Left lung (tissue), 14 donors: ENCODE measurements at places on chromosomes 1 and 21. TPM values are rescaled to one million over a fixed set of nuclear protein-coding genes. Genes with fewer than 3 reads are reported as not detected.
A peak's percentile ranks its signal among the peaks of the same experiment; 100 is the strongest.

The PIK3CD gene
- 5.9 TPM for polyA plus RNA-seq

GRCh38 chr1:82321794-82322193 lies 521.1 kb downstream of the ADGRL2 start:
- H3K4me3 ChIP-seq, result no peak overlapping the region
- no peak overlapping the region for H3K27ac ChIP-seq
- H3K27me3 ChIP-seq, result no peaks in the 10 kb centered on the region
- no peak for DNase-seq
- no peaks in the 10 kb centered on the region for H3K36me3 ChIP-seq
- no peaks in the 10 kb centered on the region for H3K4me1 ChIP-seq

The SPRR2F gene
- not detected for polyA plus RNA-seq

DNA sequence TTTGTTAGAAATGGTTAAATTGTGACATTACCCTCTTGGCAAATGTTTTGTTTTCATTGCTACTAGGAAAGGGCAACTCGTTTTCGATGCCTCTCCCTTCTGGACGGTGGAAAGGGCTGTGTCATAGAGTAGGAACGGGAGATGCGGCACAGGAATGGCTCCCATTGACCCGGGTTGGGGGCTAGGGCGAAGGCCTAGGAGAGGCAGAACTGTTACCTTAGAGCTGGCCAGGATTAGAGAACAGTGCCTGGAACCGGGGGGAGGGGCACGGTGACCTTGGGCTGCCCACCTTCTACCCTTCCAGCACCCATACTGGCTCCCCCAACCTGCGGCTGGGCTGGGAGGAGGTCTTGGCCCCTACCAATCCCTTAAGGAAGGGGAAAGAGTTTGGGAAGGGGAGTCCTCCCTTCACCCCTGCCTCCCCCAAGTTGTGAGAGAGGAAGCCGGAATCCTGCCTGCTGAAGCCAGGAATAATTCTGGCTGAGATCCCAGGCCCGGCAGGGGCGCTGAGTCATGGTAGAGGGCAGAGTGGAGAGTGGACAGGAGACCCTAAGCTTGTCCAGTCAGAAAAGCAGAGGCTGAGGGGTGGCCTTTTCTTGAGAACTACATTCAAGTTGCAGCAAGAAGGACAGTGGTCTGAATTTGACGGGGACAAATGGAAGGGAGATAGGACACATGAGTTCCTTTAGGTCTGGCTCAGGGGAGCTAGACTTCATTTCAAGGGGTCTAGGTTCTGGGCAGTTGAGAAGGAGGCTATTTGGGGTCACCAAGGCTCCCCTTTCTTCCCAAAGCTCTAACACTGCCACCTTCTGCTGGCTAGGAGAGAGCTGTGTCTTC lies 8.2 kb downstream of the LMNA start:
- H3K4me1 ChIP-seq, result peaks cover 100% of the 10 kb centered on the region
- no peaks in the 10 kb centered on the region for H3K27me3 ChIP-seq
- DNase-seq, result peak; percentile 85
- H3K27ac ChIP-seq, result peak overlapping the region; percentile 93
- peak overlapping the region; percentile 5 for H3K4me3 ChIP-seq

DNA sequence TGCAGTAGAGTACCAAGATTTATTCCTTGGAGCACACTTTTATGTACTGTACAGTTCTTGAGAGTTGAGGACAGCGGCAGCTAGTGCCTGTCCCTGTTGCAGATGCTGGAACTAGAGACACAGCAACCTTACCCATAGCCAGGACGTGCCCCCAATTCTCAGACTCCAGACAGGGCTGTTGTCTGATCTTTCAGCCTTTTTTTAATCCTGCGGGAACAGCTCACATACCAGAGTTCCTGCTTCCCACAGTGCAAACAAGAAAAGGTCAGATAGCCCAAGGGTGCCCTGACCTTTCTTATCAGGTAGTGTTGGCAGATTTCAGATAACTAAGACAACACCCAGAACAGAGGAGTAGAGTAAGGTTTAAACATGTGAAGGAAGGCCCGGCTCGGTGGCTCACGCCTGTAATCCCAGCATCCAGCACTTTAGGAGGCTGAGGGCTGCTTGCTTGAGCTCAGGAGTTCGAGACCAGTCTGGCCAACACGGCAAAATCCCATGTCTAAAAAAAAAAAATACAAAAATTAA lies 78.5 kb downstream of the DOP1B start:
- H3K36me3 ChIP-seq, result peaks cover 74% of the 10 kb centered on the region
- no peak overlapping the region for H3K4me3 ChIP-seq
- no peak for DNase-seq
- peaks cover 6% of the 10 kb centered on the region for H3K4me1 ChIP-seq

GRCh38 chr1:9009438-9010370 lies 16.5 kb downstream of the SLC2A7 start:
- DNase-seq, result no peak
- H3K36me3 ChIP-seq, result no peaks in the 10 kb centered on the region
- H3K27me3 ChIP-seq, result no peaks in the 10 kb centered on the region
- H3K27ac ChIP-seq, result no peak overlapping the region
- no peak overlapping the region for H3K4me3 ChIP-seq

DNA sequence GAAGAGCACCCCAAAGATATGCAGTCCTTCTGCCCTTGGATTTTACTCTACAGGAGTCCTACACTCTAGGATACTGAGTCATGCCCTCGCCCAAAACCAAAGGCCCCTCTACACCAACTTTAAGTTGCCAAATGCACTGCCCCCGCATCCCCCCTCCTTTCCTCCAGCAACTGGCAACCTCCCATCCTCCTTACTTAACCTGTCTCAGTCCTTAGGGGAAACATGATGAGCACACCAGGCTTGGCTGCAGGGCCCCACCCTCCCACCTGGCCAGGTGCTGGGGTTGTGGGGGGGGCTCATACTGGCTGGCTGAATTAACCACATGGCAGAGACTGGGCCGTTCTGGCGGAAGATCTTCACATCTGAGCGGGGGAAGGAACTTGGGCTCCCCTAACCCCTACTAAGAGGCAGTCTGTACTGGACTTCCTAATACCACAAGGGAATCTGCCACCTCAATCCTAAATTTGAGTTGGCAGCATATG lies 1.2 kb downstream of the HDGF start:
- H3K36me3 ChIP-seq, result no peaks in the 10 kb centered on the region
- H3K4me1 ChIP-seq, result peaks cover 44% of the 10 kb centered on the region
- no peak for DNase-seq
- peak overlapping the region; percentile 98 for H3K27ac ChIP-seq
- H3K4me3 ChIP-seq, result peak overlapping the region; percentile 63
- no peaks in the 10 kb centered on the region for H3K27me3 ChIP-seq

The CD244 gene
- polyA plus RNA-seq, result 0.68 TPM

GRCh38 chr1:215566556-215567490 lies at the start of gene KCTD3:
KCTD3 (plus strand) TSS chr1:215567304; CDS start chr1:215567686, 382 bp downstream.
- H3K4me1 ChIP-seq, result peaks cover 38% of the 10 kb centered on the region
- H3K36me3 ChIP-seq, result no peaks in the 10 kb centered on the region
- peak; percentile 77 for DNase-seq
- peak within 1 kb of the TSS; percentile 70 for H3K4me3 ChIP-seq
- H3K27me3 ChIP-seq, result peaks cover under 1% of the 10 kb centered on the region
- H3K27ac ChIP-seq, result peak within 1 kb of the TSS; percentile 84

GRCh38 chr1:201982082-201982622 lies 296 bp upstream of the RNPEP start:
- peaks cover 2% of the 10 kb centered on the region for H3K36me3 ChIP-seq
- H3K4me1 ChIP-seq, result no peaks in the 10 kb centered on the region
- peak overlapping the region; percentile 97 for H3K27ac ChIP-seq

The LPAR3 gene
- polyA plus RNA-seq, result 3.7 TPM

DNA sequence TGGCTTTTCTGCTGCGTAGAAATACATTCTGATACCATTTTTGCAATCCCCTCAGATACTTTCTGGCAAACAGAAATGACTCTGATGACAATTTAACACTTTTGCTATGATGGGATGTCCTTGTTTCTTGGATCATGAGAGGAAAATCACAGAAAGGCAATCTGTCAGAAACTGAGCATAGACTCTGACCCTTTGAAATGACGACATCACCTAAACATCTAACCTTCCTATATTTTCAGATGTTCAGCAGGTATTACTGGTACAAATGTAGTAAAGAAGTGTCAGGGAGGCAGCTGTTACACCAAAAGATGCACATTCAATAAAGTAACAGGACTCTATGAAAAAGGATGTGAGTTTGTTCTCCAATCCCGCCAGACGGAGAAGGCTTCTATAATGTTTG lies 13.2 kb downstream of the CLCA1 start:
- no peak overlapping the region for H3K4me3 ChIP-seq
- no peaks in the 10 kb centered on the region for H3K36me3 ChIP-seq
- H3K27me3 ChIP-seq, result no peaks in the 10 kb centered on the region

GRCh38 chr1:196344453-196344852 lies 263.8 kb downstream of the KCNT2 start:
- no peak for DNase-seq
- H3K27me3 ChIP-seq, result no peaks in the 10 kb centered on the region
- H3K4me3 ChIP-seq, result no peak overlapping the region
- no peaks in the 10 kb centered on the region for H3K36me3 ChIP-seq

DNA sequence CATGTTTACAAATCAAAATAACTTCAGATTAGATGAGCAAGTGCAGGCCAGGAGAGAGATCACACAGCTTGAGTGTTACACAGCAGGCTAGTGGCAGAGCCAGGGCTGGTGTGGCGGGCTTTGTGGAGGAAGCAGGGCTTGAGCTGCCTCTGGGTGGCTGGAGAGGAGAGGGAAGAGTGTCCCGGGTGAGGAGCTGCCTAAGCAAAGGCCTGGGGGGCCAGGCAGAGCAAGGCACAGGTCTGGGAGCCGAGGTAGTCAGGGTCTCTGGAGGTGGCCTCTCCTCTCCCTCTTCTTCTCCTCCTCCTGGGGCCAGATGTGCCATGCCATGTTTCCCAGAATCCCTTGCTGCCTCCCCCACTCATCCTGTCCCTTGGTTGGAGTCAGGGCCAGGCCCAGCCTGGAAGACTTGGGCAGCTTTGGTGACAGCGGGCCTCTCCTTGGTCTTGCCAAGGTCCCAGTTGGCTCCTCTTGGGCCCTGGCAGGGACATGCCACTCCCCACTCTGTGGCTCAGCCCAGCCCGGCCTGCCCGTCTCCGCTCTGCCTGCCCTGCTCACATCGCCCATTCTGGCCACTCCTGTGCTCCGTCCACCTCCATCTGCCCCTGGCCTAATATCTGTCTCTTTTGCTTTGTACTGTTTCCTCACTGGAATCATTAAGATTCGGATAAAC lies 70.3 kb downstream of the PTPRU start:
- no peaks in the 10 kb centered on the region for H3K36me3 ChIP-seq
- H3K4me1 ChIP-seq, result no peaks in the 10 kb centered on the region
- no peaks in the 10 kb centered on the region for H3K27me3 ChIP-seq
- H3K27ac ChIP-seq, result no peak overlapping the region
- no peak for DNase-seq

DNA sequence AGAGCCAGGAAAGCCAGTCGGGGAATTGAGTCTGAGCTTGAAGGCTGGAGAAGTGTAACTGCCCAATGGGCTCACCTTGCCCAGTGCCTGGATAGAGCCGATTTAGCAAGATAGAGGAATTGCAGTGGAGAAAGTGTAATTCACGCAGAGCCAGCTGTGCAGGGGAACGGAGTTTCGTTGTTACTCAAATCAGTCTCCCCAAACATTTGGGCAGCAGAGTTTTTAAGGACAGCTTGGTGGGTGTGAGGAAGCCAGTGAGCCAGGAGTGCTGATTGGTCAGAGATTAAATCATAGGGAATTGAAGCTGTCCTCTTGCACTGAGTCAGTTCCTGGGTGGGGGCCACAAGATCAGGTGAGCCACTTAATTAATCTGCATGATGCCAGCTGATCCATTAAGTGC lies 28.4 kb upstream of the NLRP3 start:
- H3K4me3 ChIP-seq, result no peak overlapping the region
- peaks cover 26% of the 10 kb centered on the region for H3K4me1 ChIP-seq
- H3K27ac ChIP-seq, result no peak overlapping the region
- DNase-seq, result no peak

- H3K36me3 ChIP-seq, result no peaks in the 10 kb centered on the region
- no peak overlapping the region for H3K4me3 ChIP-seq
- H3K27ac ChIP-seq, result no peak overlapping the region
- peak; percentile 17 for DNase-seq
- no peaks in the 10 kb centered on the region for H3K27me3 ChIP-seq
Measured at GRCh38 chr1:116371752-116372151, 1.3 kb upstream of the ATP1A1 start.

The NBPF10 gene
- 2.5 TPM for polyA plus RNA-seq

GRCh38 chr1:228141226-228142044 lies 1.4 kb downstream of the GUK1 start:
- DNase-seq, result no peak
- H3K4me3 ChIP-seq, result peak overlapping the region; percentile 98
- H3K27me3 ChIP-seq, result no peaks in the 10 kb centered on the region
- H3K27ac ChIP-seq, result peak overlapping the region; percentile 98

GRCh38 chr1:6912518-6912917 lies 127.3 kb downstream of the CAMTA1 start:
- no peak overlapping the region for H3K4me3 ChIP-seq
- H3K27me3 ChIP-seq, result peaks cover 58% of the 10 kb centered on the region
- H3K36me3 ChIP-seq, result no peaks in the 10 kb centered on the region
- H3K4me1 ChIP-seq, result peaks cover 6% of the 10 kb centered on the region

The MXRA8 gene
- 150 TPM for polyA plus RNA-seq

GRCh38 chr21:18430341-18430740 lies 26.8 kb upstream of the TMPRSS15 start:
- no peaks in the 10 kb centered on the region for H3K4me1 ChIP-seq
- DNase-seq, result no peak
- H3K27ac ChIP-seq, result no peak overlapping the region
- no peaks in the 10 kb centered on the region for H3K27me3 ChIP-seq

The PPP1R12B gene
- polyA plus RNA-seq, result 34.2 TPM

The GOLT1A gene
- 8.4 TPM for polyA plus RNA-seq

The OR2L13 gene
- not detected for polyA plus RNA-seq

GRCh38 chr1:209651138-209651587 lies 1.1 kb downstream of the LAMB3 start:
- peaks cover 93% of the 10 kb centered on the region for H3K4me1 ChIP-seq
- H3K27me3 ChIP-seq, result no peaks in the 10 kb centered on the region
- no peaks in the 10 kb centered on the region for H3K36me3 ChIP-seq
- no peak overlapping the region for H3K4me3 ChIP-seq
- DNase-seq, result peak; percentile 93
- H3K27ac ChIP-seq, result peak overlapping the region; percentile 81

DNA sequence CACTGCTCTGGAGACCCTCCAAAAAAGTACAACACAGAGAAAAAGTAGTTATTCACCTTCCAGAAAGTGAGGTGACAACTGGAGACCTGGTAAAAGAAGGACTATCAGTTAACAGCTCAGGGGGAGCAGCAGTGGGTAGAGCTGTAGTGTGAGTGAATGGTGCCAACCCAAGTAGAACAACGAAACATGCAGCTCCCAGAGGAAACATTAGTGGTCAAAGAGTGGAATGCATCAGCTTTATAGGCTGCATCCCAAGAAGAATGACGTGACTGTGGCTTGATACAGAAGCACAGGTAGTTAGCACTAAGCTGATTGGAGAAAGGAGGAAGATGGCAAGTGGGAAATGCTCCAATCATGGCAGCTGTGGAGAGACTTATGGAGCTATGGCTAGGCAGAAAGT lies 275.7 kb upstream of the CAMK1G start:
- no peak for DNase-seq
- no peak overlapping the region for H3K27ac ChIP-seq
- no peak overlapping the region for H3K4me3 ChIP-seq
- H3K36me3 ChIP-seq, result no peaks in the 10 kb centered on the region
- no peaks in the 10 kb centered on the region for H3K4me1 ChIP-seq
